HS-27A (cell line): ENCODE measurements at places on chromosomes 13 and 19.

- no peak for DNase-seq
These were observed 2.4 kb upstream of the FPR1 start for GRCh38 chr19:51754109-51754508.

DNA sequence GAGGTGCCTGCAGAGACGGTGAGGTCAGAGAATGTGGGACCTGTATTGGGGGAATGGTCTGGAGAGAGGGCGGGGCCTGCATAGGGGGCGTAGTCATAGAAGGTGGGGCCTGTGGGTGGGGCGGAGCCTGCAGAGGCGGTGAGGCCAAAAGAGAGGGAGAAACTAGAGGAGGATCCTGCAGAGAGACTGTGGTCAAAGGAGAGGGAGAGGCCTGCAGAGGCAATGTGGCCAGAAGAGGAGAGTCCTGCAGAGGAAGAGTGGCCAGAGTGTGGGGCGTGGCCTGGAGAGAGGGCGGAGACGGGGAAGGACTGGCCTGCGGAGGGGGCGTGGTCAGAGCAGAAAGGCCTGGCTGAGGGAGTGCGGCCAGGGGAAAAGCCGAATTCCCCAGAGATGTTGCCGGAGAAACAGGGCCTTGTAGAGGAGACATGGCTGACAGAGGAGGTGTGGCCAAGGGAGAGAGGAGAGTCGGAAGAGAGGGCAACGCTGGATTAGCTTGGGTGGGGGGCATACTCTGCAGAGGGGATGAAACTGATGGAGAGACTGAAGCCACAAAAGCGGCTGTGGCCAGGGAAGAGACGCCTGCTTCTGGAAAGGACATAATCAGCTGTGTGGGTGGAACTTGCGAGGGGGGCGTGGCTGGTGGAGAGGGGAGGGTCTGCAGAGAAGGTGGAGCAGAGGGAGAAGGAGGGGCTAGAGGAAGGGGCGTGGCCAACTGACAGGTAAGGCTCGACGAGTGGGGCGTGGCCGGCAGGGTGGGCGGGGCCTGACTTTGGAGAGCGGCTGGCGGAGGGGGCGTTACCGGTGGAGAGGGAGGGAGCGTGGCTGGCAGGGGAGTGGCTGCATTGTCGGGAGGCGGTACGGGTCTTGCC, 2.5 kb downstream of the PRR36 start:
- DNase-seq = peak; percentile 69

GRCh38 chr13:32581177-32581786, 5.0 kb upstream of the PDS5B start:
- DNase-seq = no peak

- DNase-seq = no peak
These were observed 3.9 kb downstream of the PPP5C start for GRCh38 chr19:46350758-46351159.

DNA sequence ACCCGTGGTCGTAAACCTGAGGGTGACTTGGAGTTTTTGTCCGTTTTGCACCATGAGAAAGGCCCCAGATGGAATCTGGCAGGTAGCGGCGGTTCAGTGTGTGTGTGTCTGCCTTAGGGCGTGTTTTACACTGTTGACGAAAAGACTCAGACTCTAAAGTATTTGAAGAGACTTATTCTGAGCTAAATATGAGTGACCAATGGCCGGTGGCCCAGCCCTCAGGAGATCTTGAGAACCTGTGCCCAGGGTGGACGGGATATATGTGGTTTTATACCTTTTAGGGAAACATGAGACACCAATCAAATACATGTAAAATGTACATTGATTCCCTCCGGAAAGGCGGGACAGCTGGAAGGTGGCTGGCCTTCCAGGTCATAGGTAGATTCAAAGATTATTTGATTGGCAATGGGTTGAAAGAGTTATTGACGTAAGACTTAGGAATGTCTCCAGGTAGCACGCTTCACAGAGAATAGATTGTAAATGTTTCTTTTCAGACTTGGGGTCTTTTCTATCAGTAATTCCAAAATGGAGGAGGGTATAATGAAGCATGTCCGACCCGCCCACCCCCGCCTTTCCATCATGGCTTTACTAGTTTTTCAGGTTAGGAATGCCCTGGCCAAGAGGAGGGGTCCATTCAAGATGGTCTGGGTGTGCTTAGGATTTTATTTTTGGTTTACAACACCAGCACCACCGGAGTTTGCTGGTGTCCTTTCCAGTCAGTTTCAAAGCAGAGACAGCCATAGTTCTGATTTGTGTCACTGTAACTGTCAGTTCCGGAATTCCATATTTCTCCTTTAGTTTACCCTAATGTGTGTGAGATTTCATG, 1.0 kb upstream of the ZNF529 start:
- DNase-seq = no peak
